ENCODE measurements at places on chromosomes 7 and 10. TPM values are rescaled to one million over a fixed set of nuclear protein-coding genes. Genes with fewer than 3 reads are reported as not detected.

The FAM13C gene
- 79.9 TPM for total RNA-seq

The CTNNA3 gene
- 22.0 TPM for total RNA-seq

The ANXA8 gene
- not detected for total RNA-seq

The CPA5 gene
- total RNA-seq: not detected

- peak; percentile 66 for ATAC-seq
Measured at GRCh38 chr7:114392686-114393085, 21.9 kb upstream of the FOXP2 start.

- no peak for ATAC-seq
Measured at GRCh38 chr10:132382231-132382922, 14.6 kb upstream of the PWWP2B start.

- no peak for ATAC-seq
Measured at GRCh38 chr7:132249256-132249971, 326.9 kb downstream of the PLXNA4 start.

DNA sequence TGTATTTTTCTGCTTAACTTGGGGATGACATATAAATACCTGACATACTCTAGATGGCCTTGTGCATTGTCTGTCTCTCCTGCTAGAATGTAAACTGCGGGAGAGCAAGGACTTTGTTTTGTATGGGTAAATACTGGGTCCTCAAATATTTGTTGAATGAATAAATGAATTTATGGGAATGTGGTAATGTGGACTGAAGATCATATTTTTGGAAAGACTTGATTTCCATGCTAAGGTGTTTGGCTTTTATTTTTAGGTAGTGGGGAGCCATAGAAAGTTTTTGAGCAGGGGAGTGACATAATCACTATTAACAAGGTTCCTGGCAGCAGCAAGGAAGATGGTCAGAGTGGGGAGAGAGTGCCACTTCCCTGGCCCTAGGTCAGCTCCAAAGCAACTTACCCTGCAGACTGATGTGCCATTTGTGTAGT lies 27.0 kb downstream of the UBTD1 start:
- ATAC-seq: no peak

DNA sequence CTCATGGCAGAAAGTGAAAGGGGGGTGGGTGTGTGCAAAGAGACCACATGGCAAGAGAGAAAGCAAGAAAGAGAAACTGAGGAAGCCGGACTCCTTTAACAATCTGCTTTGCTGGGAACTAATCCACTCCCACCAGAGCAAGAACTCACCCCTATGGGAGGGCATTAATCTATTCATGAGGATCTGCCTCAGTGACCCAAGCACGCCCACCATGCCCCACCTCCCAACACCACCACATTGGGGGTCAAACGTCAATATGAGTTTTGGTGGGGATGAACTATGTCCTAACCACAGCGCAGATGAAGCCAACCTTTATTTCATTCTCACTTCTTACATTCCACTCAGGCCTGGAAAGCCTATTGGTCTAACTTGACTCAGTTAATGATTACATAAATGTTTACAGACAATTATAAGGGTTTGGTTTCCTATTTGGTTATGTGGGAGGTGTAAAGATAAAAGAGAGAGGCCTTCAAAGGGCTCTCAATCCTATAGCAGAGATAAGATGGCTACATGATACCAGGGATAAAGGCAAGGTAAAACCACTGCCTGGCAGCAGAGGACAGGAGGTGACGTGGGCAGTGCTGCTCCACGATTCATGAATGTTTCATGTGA lies 601.8 kb downstream of the PARD3 start:
- no peak for ATAC-seq

DNA sequence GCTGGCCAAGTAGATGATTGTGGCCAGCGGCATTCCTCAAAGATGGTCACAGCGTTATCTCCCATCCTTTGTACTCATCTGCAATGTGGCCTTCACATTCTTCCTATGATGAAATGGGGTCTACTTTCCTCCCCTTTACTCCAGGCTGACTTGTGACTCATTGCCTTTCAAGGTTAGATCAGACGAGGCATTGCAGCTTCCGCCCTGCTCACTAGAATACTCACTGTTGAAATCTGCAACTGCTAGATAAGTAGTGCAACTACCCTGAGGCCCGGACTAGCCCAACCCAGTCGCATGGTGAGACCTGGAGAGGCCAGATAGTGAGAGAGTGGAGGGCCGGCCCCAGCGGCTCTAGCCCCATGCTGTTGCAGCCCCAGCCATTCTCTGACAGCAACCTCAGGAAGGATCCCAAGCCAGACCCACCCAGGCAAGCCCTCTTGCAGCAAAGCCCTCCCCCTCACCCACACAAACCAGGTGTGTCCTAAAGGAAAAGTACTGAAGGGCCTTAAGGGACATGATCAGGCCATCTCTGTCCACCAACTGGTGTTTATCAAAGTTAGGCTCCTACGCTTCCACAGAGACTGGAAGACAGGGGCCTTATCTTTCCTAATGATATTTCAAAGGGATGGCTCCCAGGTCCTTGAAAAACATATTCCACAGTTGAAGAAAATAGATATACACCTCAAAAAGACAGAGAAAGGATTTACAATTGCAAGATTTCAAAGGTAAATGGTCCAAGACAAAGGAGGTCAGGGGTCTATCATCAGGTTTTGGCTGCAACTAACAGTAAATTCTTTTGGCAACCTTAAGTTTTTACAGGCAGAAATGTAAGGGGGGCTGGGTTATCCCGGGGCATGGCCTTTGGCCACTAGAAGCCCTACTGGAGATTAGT lies 107.2 kb upstream of the TRIM24 start:
- ATAC-seq: no peak

GRCh38 chr10:16910793-16911164 lies 93.6 kb upstream of the RSU1 start:
- ATAC-seq: no peak

GRCh38 chr10:80171248-80171660 lies 34.1 kb downstream of the ANXA11 start:
- no peak for ATAC-seq

DNA sequence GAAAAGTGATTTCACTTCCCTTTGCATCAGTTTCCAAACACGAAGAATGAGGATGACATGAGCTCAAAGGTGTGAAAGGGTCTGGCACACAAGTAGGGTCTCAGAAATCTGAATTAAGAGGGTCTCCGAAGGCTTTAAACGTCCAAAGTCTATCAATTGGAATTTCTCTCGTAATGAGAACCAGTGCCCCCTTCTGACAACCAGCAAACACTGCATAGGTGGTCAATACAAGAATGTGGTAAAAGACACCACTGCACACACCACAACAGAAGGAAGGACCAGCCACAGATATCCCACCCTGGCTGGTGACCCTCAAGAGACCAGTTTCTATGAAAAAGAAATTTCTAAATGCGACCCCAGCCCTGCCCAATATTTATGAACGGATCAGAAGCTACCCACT lies 78.1 kb downstream of the CALN1 start:
- ATAC-seq: no peak

DNA sequence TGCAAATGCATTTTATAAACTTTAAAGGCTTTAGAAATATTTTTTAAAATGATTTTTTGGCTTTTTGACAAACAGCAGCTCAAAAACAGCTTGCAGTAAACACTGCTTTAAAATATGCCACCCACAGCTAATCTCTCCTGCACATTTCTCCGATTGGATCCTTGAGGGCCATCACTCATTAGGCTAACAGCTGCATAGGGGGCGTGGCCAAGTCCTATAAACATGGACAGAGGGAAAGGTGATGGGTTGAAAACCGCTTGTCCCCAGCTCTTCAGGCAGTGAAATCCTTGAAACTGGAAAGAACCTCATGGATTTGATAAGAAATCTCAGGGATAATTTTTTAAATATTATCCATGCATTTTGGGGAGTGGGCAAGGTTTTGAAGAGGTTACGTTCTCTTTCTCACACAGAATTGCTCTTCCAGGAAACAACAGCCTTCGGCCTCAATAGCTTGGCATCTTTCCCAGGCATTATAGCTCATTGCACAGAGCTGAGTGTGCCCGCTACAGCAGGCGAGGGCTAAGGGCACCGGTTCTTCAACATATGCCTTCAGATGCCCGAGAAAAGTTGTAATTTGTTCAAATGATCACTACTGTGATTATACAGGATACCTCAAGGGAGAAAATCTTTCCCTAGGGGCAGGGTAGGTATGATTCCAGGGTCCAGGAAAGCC lies 1.7 kb downstream of the PLEKHS1 start:
- ATAC-seq: no peak

DNA sequence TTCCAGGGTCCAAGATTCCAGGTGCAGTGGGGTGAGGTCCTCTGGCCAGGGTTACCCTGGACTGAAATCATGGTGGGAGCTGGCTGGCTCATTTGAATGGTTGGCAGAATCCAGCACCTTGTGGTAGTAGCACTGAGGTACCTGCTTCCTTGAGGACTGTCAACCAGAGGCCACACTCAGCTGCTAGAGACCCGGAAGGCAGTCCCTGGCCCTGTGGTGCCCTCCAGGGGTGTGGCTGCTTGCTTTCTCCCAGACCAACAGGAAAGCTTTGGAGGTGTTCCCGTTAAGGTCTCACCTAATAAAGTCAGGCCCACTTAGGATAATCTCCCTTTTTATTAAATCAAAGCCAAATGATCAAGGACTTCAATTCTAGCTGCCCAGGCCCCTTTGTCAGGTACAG lies 107.7 kb upstream of the GDF10 start:
- ATAC-seq: no peak

DNA sequence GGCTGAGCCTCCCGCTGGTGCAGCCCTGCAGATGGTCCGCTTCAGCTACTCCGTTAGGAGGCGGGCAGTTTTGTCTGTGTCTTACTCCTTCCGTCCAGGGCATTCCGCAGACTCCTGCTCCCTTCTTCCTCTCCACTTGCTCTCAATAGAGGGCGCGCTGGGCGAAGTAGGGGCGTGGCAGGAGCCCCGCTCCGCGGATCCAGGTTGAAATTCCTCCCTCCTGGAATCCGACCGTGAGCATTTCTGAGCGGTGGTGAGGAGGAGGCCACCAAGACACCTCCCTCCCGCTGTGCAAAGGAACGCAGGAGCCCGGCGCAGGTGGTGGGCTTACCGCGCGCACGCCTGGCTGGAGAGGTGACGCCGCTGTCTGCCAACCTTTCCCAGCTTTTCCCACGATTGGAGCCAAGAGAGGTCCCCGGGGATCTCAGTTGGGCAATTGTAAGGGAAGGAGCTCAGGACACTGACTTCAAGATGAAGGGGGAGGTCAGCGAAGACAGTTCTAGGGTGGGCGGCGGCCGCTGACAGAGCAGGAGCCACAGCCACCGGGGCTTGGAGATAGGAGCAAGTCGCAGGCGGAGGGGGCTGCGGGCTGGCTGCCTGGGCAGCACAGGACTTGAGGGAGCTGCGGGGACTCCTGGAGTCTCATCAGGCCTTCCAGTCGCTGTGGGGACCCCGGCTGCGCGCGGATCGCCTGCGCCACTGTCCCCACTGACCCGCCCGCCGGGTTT lies 1011.3 kb downstream of the XPNPEP1 start:
- ATAC-seq: peak; percentile 78
